ENCODE measurements at places on chromosomes 5 and 9.

- DNase-seq, result no peak
Observed at GRCh38 chr5:158739951-158740757, 359.6 kb downstream of the EBF1 start.

DNA sequence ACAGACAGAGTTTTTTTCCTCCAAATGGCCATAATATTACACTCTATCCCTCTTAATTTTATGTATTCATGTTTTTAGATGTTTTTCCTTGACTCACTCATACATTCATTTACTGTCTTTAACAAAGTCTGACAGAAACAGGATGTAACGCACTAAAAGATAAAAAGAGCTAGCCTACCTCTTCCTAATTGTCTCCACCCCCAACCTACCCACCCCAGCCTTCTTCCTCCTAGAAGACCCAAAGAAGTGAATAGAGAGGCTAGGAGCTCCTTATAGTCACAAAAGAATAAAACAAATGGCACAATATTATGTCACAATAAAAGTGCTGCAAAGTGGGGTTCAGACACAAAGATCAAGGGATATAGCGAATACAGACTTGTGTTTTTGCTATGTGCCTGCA, 719 bp downstream of the NOL8 start:
- DNase-seq, result no peak

GRCh38 chr5:124136609-124137008, 609.8 kb downstream of the ZNF608 start:
- DNase-seq, result no peak

DNA sequence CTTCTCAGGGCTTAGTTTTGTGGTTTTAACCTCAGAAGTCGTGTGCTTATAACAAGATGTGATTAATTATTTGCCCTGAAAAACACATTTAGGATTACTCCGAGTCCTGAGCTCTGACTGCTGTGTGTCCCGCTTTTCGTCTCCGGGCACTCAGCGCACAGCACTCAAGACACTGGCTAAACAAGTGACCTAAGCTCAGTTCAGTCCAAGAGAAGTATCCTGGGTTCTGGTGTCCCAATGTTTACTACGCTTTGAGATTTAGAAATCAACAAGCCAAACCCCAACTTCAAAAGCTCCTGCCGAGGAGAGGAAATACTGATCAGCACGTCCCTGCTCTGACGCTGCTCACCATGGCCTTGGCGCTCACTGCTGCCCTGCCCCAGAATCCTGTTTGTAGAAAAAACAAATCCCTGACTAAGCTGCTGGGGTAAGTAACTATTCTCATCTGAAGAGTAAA, 53.2 kb downstream of the IPPK start:
- no peak for DNase-seq

DNA sequence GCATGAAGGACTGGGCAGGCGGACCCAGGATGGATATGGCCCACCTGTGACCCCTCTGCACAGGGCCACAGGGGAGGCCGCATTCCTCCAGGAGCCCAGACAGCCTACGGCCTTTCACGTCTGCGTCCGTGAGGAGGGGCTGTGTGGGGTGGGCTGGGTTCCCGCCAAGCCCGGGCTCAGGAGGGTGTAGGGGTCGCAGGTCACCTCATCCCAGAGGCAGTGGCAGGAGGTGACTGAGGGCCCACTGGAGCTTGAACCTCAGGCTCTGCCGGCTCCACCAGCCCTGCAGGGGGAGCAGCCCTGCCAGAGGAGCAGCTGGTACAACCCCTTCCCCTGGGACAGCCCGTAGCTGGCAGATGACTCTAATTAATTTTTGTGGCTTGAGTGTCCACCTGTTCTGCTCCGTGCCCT, 40.7 kb upstream of the CACNA1B start:
- DNase-seq, result no peak

- no peak for DNase-seq
Observed at GRCh38 chr5:150346592-150346991, 10.9 kb upstream of the TCOF1 start.

- DNase-seq, result no peak
Observed at GRCh38 chr9:135811801-135812200, 95.5 kb downstream of the CAMSAP1 start.

DNA sequence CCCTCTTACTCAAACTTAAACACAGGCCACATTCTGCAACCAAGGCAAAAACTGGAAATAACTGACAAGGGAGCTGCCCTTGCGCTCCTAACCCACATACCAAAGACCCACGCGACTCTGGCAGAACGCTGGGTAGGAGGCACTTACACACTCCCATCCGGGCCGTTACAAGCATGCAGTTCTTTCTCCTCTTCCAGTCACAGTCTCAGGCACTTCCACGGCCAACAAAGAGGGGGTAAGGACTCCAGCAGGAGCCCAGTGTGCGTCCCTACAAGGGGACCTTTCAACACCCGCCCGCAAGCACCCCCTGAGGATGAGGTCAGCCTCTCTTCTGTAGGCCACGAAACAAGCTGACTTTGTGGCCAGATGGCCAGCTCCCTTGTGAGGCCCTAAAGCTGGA, 57.4 kb downstream of the SERINC5 start:
- DNase-seq, result no peak

DNA sequence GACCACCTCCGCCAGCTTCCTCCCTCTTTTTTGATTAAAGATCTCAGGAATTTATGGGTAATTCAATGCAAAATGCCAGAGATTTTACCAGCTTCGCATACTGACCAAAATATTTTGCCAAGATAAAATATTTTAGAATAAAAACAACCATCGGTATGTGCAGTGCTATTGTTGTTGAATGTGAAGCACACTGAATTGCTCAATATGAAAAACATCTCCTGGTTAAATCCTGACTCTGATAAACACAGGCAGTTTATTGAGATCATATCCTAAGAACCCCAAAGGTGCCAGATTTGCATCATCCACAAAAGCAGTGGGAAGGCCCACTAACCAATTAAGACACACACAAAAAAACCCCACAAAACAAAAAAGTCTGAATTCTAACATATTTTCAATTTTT, 202.4 kb downstream of the GLIS3 start:
- DNase-seq, result no peak

DNA sequence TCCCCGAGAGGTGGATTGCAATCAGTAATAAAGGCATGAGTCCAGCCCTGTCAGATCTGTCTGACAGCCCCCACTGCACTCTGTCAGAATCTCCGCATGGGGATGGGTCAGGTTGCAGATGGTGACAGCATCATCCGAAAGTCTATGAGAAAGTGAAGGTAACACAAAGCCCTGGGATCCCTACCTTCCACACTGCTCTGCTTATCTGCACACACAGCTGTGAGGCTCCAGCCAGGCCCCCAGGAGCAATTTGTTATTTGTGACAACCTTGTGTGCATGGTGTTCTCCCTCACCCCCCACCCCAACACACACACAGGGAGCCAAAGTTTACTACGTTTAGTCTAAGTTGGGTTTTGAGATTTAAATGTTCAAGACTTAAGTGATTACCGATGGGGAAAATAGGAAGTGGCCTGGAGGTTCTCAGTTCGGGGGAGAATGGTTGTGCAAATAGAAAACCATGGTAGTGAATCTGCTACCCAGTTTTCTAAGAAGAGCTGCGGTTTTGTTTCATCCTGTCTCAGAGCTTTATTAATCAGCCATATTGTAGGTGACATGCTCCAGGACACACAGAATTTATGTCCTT, 92.7 kb downstream of the SV2C start:
- DNase-seq, result peak; percentile 4

DNA sequence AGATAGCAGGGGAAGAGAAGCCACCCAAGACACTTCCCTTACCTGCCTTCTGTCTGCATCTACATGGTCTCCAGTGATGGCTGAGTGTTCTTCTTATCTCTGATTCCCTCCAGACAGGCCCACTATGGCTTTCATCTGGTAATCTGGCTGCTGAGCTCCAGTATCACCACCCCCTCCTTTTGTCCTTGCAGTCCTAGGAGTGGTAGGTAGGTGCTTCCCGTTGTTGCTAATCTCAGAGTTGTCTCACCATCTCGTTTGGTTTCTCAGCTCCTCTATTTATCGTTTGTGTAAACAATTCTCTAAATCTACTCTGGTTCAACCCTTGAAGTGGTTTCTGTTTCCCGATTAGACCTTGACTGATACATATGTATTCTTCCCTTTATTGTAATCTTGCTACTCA, 243.8 kb upstream of the RFX3 start:
- no peak for DNase-seq

DNA sequence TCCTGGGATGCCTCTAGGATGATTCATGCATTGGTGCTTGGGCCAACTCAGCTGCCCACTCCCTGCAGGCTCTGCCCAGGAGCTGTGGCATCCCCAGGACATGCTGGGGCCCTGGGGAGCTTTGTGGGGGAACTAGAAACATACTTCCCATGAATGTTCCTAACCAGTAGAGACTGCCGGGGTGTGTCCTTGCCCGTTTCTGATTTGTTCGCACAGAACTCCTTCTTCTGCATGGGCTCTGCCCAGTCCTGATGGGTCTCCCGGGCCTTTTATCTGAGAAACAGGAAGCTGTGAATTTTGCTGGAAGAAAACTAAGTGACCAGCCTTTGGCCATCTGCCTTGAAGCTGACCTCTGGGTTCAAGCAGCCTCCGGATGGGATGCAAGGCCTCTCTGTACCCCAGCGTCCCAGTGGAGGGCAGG, 71.6 kb upstream of the RNU6ATAC start:
- no peak for DNase-seq

All from NK-92 treated with Interleukin-12 subunit alpha and Interleukin-12 subunit beta, amount 100 ng/mL, for 24 hours (cell line).